ENCODE measurements at places on chromosomes 3 and 15.

DNA sequence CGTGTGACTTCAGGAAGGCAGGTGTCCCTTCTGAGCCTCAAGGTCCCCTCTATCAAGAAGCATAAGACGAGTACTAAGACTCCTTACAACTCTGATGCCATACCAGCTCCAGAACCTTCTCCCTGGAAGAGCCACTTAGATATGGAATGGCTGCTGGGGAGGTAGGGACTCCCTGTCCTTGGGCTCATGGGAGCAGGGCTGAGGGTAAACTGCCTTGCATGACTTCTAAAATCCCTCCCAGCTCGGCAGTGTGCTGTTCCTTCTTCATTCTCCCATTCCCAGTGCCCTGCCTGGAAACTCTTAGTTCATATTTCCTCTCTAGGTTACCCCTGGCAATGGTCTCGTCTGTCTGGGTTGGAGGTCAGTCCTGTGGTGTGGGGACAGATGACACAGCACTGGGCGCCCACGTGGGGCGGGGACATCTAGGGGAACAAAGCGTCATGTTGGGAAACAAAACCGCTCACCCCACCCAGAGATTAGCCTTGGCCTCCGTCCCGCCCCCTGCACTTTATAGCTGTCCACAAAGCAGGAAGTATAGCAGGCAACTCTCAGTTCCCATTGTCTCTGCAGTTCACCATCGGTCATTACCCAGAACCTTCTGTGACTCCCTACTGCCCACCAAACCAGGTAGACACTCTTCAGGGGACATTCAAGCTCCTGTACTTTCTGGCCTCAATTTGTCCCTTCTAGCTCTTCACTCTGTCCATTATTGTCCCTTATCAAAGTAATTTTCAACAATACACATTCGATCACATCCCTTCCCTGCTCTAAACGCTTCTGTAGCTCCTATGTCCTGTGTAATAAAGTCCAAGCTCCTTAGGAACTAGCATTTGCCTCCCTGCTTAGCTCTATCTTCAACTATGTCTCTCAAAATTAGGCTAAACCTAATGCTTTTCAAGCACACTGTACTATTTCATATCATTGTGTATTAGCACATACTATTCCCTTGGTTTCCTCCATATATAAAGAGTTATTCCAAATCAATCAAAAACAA, 73.8 kb downstream of the IQSEC1 start:
- no peak for DNase-seq

DNA sequence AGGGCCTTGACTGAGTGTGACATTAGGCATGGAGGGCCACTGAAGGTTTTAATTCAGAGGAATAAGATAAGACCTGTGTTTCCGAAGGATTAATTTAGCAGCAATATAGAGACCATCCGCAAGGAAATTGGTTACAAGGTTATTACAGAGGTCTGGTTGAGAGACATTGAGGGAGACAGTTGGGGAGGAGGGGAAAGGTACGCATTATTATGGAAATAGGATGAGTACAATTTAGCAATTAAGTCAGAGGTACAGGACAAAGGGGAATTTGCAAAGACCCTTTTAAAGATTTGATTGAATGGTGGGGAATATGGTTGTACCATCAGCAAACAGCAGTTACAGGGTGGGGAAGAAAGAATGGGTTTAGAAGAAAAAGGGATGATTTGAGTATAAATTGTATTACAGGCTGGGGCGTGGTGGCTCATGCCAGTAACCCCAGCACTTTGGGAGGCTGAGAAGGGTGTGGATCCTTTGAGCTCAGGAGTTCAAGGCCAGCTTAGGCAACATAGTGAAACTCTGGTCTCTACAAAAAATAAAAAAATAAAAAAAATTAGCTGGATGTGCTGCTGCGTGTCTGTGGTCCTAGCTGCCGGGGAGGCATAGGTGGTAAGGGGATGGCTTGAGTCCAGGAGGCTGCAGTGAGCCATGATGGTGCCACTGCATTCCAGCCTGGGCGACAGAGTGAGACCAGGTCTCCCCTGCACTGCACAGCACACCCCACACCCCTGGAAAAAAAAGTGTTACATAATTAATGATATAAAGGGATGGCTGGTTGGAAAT, 11.3 kb downstream of the ARL8B start:
- no peak for DNase-seq

DNA sequence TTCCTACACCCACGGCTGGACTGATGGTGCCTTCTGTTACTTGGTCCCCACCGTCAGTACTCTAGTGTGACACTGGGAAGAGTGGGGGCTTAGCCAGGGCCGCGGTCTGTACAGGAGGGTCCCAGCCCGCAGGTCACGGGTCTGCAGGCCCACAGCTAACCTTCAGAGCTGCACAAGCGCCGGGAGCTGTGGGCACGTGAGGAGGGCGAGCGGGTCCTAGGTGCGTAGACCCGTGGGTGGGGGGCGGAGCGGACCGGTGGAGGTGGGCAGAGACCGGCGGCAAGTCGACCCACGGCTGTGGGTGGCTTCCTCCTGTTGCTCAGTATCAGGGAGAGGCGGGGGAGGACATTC, 1.2 kb downstream of the TNFAIP8L3 start:
- DNase-seq: no peak

DNA sequence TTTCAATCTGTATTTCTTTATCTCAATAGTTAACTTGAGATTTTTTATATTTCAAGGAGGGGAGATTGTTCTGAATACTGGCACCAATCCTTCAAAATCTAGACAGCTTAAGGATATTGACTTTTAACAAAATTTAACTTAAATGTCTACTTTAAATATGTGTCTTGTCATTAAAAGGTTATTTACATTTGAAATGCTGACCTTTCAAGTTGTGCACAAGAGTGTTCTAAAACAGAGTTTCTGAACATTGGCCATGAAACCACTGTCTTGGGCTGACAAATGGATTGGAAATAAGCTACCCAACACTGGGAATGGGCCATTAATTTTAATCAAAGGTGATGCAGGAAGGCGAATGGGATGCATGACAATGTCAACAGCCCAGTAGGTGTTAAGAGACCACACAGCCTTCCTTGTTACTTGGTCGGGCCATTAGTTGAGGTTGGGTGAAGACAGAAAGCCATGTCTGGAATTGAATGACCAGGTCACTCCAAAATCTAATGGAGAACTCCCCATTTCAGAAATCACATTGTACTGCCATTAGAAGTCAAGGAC, 128.5 kb downstream of the CDIN1 start:
- no peak for DNase-seq

DNA sequence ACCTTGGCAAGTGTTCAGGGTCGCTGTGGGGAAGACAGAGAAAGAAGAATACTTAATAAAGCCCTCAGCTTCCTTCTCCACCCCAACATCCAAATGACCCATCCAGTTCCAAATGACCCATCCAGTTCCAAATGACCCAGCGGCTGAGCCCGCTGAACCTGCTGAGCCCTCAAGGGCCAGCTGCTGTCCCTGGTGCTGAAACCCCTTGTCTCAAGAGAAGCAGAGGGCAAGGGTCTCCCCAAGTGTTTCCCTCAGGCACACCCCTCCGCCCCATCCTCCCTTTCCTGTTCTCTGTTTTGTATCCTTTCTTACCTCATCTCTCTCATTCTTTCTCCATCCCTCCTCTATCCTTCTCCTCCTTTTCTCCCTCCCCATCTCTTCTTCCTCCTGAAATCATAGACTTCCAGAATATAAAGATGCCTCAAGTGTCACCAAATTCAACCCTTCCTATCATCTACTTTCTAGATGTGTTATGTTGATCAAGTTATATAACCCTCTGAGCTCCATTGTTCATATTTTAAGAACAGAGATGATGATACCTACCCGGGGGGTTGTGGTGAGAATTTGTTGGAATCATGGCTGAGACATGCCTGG, 29.0 kb downstream of the CCDC33 start:
- peak; percentile 62 for DNase-seq

- DNase-seq: no peak
Measured at GRCh38 chr3:120753810-120754209, 11.3 kb downstream of the GTF2E1 start.

GRCh38 chr15:89976246-89976600, 24.9 kb upstream of the ZNF710 start:
- no peak for DNase-seq

All from HuH-7.5 (cell line).